ENCODE measurements at places on chromosomes 3 and 15.

DNA sequence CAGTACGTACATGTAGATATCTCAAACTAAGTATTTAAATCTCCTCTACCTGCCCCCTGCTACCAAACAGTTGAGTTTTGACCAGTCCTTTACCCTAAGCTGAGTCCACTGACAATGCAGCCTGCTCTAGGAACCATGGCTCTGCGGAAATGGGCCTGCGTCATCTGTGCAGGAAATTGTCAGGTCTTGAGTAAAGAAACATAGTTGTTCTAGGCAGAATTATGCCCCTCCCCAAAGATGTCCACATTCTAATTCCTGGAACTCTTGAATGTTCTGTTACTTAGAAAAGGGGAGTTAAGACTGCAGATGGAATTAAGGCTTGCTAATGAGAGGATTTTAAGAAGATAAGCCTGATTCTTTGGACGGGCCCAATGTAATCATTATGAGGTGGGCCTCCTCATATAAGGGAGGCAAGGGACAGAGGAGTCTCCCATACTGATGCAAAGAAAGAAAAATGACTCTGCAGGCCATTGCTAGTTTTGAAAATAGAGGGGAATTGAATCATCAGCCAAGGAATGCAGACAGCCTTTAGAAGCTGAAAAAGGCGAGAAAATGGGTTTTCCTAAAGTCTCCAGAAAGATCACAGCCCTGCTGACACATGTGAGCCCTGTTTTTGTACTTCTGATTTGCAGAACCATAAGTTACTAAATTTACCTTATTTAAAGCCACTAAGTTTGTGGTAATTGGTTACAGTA lies 5.5 kb upstream of the VGLL3 start:
- DNase-seq: no peak

GRCh38 chr3:151037746-151038477 lies 47.6 kb upstream of the MED12L start:
- no peak for DNase-seq

DNA sequence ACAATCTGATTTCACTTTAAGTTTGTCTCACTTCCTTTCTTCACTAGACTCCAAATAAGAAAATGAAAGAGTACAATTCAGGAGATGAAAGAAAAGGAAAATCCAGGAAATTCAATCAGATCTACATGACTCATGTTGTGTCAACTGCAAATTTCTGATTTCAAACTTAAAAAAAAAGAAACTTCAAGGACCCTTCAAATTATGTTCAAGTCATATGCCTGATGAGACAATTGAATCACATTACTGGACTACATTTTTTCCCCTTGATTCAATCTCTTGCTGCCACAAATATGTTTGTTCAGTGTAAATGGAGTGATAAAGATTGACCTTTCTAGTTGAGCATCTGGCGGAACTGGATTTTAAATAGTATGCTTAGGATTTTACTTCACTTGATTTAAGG lies 37.4 kb downstream of the FRMD5 start:
- DNase-seq: no peak

- no peak for DNase-seq
Observed at GRCh38 chr15:66461917-66462316, 35.6 kb downstream of the SNAPC5 start.

- DNase-seq: no peak
Observed at GRCh38 chr3:36648241-36649034, 115.9 kb downstream of the DCLK3 start.

- no peak for DNase-seq
Observed at GRCh38 chr3:63886858-63887257, 23.2 kb downstream of the ATXN7 start.

- DNase-seq: no peak
Observed at GRCh38 chr3:72189339-72189738, 404.4 kb upstream of the PROK2 start.

DNA sequence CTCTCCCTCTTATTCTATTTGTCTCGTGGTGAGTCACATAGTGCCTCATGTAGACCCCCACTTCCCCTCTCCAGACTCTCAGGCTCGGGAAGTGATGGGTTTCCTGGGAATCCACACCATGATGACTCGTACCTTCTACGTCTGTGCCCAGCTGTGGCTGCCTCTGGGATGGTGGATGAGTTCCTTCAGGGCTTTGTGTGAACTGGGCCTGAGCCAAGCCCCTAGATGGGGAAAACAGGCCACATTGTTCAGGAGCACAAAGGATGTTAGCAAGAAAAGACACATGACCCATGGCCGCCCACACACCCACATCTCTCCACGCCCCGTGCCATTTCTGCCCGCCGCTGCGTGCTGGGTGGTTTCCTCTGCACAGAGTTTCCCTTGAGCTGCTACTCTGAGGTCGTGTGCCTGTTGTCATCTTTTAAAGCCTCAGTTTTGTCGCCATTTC lies 10.5 kb downstream of the ISG20 start:
- DNase-seq: peak; percentile 65

DNA sequence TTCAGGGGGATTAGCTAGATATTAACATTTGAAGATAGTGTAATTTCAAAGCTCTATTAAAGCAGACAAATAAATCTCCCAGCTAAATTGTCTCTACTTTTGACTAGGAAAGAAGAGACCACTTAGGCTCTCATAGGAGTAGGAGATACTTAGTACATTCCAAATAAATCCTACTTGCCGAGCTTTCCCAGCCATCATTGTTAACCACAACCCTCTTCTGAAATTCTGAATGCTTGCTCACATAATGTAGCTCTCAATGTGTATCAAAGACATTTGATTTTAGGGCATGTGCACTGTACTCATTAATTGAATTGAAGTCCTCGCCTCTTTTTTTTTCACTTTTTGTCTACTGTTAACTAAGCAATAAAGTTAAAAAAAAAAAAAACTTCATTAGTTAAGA lies 598.2 kb upstream of the ADAMTS9 start:
- no peak for DNase-seq

DNA sequence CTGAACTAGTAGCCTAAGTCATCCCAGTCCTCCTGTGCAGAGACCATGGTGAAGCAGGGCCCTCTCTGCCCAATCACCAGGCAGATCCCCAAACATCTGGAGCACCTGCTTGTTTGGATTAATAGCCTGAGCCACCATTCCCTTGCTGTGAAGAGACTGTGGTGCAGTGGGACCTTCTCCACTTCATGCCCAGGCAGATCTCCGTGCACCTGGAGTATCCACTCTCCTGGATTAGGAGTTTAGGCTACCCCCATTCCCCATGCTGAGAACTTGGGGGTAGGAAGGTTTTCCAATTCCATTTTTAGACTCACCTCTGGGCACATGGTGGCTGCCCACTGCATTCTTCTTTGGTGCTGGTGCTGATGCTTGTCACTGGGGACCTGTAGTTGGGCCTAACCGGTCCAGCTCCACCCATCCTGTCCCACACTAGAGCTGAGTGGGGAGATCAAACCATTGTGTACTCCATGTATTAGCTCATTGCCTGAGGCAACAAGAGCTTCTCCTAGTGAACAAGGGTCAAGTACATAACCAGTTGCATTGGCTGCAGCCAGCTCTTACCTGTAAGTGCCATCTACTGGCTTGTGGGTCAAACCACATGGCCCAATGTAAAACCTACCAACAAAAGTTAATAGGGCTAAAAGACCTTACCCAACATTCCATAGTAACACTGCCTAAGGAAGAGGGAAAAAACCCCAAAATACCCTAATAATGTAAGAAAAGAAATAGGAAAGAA lies 382.5 kb upstream of the CBLB start:
- DNase-seq: no peak

Measured in stimulated activated CD4-positive, alpha-beta T cell treated with anti-CD3 and anti-CD28 coated beads, Interleukin-15, amount 100 ng/mL, for 1 hour (primary cell).